ENCODE measurements at places on chromosomes 4 and X. TPM values are rescaled to one million over a fixed set of nuclear protein-coding genes. Genes with fewer than 3 reads are reported as not detected.

The KLHL2 gene
- total RNA-seq = 35.1 TPM

The CLCN4 gene
- total RNA-seq = not detected

GRCh38 chr4:77617203-77617602, 11.6 kb downstream of the CXCL13 start:
- DNase-seq = no peak

The ODAPH gene
- total RNA-seq = not detected

GRCh38 chr4:13678186-13678924, 50.8 kb upstream of the BOD1L1 start:
- no peak for DNase-seq

- no peak for DNase-seq
These were observed 12.7 kb downstream of the RAB28 start for GRCh38 chr4:13471400-13471799.
